ENCODE measurements at places on chromosomes 7 and 10.

DNA sequence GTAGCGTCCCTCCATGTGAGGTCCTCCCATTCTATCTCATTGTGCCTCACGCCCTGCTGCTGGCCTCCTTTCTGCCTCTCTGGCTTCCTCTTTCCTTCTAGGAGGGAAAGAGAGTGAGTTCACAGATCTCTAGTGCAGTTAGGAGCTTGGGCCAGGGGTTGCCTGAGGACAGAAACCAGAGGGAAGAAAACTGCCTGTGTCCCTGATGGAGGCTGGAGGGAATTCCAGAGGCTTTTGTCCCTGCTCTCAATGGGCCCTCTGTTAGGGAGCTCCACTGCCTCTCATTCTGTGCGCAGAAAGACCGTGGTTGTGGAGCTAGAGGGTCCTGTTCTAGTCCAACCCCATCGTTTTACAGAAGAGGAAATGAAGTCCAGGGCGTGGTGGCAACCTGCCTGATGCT lies 4.6 kb downstream of the MARVELD1 start:
- no peak for DNase-seq

DNA sequence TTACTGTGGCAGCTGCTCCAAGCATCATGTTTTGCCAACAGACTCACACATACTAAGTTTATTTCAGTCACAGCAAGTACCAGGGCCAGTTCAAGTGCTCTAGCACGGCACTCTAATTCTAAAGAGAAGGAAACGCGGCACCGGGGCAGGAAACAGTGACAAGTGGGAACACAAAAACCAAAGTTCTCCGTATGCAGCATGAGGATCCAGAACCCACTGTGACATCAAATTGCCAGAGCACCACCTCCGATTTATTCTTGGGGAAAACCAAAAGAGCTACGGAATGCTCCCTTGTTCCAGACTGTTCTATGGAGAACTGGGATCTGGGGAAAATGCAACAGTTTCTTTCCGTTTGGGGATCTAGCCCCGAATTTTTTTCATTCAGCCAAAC lies 448 bp upstream of the PTER start:
- peak; percentile 22 for DNase-seq

DNA sequence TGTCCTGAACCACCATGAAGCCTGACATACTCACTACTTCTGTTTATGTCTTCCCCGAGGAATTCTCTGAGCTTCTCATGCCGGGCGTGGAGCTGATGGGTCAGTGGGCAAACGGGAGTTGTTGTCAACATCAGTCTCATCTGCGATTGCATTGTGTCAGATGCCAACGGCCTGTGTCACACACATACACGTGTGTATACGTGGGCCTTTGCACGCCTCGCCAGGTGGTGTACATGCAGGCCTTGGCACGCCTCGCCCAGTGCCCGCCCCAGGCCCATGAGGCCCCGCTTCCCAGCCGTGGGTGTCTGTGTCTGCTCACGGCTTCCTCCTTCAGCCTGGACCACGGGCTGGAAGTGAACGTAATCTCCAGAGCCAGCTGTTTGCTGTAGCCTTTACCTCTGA lies 7.5 kb upstream of the CSGALNACT2 start:
- no peak for DNase-seq

DNA sequence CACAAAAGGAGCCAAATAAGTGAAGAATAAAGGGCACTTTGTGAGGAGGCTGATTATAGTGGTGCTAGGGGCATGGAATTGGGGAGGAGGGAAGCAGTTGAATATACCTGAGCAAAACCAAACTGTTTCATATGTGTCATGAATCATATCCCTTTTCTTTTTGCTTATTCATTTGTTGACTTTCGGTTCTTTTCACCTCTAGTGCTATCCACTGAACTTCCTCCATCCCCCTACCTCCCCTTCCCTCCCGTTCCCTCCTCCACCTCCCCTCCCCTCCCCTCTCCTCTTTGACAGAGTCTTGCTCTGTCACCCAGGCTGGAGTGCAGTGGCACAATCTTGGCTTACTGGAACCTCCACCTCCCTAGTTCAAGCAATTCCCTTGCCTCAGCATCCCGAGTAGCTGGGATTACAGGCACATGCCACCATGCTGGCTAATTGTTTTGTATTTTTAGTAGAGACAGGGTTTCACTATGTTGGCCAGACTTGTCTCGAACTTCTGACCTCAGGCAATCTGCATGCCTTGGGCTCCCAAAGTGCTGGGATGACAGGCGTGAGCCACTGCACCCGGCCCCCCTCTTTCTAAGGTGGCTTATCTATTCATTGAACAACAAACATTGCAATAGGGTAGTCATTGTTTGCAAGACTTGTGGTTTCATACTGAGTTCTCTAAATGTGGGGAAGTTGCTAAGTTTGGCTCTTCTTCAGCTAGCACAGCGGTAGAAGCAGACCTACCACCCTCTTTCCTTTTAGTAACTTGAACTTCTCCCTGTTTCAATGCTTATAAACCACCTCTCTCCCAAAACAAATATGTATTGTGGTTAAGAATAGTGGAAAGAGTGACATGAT lies 150.4 kb upstream of the PRPS1L1 start:
- no peak for DNase-seq

- no peak for DNase-seq
Measured at GRCh38 chr10:119723624-119724023, 2.2 kb upstream of the INPP5F start.

DNA sequence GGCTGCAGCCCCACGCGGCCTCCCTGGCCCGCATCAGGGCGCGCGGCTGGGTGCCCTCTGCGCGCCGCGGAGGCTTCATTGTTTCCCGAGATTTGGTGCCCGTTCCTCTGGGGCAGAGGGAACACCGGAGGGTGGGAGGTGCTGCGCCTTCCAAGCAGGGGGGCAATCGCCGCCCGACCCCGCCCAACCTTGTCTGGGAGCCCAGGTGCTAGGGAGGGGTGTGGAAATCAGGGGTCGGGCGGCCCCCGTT lies 1.0 kb upstream of the NRP1 start:
- no peak for DNase-seq

DNA sequence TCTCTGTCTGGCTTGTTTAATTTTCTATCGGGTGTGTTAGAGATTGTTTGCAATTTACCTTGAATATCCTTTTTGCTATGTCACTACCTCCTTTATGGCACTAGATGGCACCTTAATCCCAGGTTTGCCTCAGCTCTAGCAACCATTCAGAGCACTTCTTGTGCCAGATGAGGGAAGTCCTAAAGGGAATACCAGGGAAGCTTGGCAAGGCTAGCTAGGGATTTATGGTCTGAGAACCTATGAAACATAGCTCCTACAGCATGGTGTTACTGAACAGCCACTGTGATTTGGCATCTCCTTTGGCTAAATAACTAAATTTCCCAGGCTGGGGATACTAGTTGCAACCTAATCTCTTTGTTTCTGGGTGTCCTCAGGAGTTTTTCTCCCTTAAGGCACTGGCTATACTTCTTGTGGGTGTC lies 69.0 kb upstream of the VOPP1 start:
- DNase-seq = peak; percentile 83

DNA sequence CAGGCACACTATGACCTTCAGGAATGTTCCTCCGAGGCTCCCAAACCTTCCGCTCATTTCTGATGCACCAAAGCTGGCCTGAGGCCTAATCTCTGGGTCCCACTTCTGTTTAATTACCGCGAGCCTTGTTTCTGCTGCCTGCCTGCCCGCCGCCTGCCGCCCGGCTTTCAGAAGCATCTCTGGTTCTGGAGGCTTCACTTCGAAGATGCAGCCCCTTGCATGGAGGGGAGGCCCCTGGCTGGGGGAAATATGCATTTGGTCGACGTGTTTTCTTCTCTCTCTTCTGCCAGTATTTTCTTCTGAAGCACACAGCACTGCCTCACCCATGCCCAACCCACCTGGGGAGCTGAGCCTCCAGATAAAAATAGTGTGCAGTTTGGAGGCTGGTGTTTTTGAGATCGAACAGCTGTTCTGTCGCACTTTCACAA lies 166.9 kb downstream of the PAXIP1 start:
- DNase-seq = no peak

Measured in DMS153 (cell line).